ENCODE measurements at places on chromosomes 1 and 21.
A peak's percentile ranks its signal among the peaks of the same experiment; 100 is the strongest.

DNA sequence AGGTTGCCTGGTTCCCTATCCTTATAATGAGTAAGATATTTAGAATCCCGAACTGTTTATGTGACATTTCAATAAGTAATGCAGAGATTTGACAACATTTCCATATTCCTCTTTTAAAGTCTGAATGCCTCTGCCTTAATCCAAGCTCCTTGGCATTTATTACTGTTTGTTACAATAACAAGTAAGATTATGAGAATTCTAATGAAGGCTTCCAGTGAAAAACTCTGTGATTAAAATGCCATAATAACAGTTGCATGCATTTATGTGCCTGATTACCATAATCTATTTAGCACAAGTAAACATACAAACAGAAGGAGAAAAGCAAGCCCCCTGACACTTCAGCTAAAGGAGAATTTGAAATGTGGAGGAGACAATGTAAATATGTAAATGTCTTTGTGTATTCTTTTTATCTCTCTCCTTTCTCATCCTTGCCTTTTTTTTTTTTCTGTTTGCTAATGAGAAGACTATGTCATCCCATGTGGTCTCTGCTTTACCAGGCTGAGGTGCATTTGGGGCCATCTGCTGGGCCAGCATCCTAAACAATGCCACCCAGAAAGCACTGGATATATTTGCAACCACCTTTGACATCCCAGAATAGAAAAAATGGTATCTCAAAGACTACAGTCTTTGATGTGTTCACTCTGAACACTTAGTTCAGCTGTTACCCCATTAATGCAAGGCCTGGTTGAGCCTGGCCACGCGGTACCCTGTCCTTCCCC lies 17.2 kb upstream of the OLIG2 start:
- no peak for DNase-seq

GRCh38 chr1:91098299-91098906 lies 76.6 kb upstream of the ZNF644 start:
- DNase-seq: no peak

DNA sequence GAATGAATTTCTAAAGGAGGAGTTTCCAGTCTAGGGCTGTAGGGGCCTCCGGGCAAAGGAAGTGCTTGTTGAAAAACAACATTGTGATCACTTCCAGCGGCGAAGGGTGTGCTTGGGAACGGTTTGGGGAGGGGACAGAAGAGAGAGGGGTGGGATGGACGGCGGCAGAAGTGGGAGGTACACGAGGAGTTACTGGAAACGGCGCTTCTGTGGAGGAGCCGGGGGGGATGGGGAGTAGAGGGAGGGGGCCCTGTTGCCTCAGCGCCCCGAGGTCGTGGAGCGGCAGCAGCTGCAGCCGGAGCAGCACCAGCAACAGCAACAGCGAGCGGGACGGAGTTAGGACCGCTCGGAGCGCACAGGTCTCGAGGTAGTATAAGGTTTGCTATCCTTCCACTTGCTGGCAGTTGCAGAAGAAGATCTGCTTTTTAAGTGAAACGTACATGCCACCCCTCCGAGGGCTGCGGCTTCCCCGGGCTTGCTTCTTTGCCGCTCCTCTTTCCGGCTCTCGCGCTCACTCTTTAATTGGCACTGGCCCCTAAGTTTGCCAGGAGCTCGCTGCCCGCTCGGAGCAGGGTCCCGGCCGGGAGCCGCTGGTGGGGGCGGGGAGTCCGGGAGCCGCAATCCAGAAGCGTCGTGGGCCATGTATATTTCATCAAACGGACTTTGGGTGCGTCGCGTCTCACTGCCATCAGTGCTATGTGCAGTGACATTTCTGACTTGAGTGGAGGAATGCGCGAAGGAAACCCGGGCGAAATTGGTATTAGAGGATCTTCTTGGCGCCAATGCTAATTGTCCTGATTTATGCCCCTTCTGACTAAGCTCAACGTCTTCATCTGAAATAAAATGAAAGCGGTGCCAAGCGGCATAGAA lies 771 bp upstream of the NTNG1 start:
- DNase-seq: no peak

GRCh38 chr1:106831511-106831910 lies 225.0 kb upstream of the PRMT6 start:
- no peak for DNase-seq

DNA sequence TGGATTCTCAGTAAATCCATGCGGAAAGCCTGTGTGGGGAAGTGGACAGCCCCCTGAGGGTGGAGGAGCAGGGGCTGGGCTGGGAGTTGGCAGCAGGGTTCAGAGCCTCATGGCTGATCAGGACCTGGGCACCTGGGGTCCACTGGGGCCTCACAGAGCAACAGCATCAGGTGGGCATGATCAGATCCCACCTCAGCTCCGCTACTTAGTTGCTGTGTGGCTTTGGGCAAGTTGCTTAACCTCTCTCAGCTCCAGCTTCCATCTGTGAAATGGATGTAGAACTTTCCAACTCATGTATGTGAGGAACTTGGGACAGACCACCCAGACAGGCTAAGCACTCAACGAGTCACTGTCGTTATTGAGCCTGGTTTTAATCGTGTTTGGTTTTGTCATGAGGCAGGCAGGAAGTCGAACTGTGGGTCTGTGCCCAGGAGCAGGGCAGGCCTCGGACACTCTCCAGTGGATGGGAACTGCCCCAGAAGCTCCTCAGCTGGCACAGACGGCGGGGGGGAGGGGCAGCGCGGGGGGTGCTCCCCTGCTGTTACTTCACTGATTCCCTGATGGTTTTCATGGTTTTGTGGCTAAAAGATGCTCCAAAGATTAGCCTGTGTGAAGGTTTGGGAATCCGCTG lies 155.8 kb upstream of the TMEM51 start:
- DNase-seq: no peak

DNA sequence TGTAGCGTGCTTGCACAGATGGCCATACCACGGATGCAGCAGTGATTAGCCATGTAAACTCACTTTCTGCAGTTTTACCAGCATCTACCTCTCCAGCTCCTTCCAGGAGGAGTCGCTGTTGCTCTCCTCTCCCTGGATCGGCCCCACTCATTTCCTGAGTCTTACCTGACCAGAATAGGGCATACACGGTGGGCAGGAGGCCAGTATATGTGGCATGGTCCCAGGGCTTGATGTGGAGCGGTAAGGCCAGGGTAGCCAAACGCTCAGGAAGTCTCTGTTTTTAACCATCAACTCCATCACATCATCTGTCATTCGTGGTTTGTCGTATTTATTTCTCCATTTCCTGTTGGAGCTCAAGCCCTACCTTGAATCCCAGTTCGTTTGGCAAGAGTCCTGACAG lies 163.4 kb upstream of the USP24 start:
- DNase-seq: no peak

- no peak for DNase-seq
These were observed 157.0 kb upstream of the COA6 start for GRCh38 chr1:234216116-234216703.

DNA sequence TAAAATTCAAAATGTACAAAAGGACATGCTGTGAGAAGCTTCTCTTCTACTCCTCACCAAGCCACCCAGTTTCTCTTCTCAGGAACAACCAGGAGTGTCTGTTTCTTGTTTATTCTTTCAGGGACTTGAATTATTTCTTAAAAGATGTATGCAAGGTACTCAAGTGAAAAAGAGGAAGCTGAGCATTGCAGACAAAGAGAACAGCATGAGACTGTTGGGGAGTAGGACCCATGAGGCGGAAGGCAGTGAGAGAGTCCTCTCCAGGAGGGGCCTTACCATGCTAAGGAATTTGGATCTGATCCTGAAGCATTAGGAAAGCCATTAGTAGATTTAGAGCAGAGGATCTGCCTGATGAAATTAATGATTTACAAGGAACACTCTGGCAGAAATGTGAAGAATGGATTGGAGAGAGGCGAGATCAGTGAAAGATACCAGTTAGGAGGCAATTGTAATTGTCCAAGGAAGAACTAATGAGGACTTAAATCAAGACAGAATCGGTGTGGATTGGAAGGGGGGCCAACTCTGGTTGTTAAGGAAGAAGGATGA lies 14.7 kb upstream of the SSX2IP start:
- DNase-seq: no peak

DNA sequence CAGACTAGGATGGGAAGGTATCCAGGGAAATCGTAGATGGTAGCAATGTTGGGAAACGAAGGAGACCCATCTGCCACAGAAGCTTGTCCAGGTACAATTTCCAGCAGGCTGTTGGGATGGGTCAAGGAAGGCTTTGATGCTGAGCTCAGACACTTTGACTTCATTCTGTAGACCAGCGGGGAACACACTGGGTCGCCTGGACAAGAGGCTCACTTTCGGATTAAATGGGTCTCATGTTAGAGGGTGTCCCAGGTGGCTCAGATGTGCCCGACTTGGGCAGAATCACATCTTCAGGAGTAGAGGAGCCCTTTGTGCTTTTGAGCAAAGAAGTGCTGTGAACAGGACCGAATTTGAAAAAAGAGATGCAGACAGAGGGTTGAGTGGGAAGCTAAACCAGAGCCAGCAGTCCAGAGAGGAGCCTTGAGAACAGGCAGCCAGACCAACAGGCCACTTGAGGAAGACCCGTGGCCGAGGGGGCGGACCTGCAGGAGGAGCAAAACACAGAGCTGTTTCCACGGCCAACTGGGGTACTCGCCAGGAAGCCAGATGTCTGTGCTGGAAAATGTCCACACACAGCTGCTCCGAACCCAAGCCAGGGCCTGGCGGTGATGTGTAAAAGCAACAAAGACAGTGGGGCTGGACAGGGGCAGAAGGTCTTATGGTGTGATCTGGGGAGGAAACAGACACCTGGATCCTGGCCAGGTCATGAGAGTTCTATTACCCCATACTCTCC lies 146.9 kb downstream of the AJAP1 start:
- no peak for DNase-seq

DNA sequence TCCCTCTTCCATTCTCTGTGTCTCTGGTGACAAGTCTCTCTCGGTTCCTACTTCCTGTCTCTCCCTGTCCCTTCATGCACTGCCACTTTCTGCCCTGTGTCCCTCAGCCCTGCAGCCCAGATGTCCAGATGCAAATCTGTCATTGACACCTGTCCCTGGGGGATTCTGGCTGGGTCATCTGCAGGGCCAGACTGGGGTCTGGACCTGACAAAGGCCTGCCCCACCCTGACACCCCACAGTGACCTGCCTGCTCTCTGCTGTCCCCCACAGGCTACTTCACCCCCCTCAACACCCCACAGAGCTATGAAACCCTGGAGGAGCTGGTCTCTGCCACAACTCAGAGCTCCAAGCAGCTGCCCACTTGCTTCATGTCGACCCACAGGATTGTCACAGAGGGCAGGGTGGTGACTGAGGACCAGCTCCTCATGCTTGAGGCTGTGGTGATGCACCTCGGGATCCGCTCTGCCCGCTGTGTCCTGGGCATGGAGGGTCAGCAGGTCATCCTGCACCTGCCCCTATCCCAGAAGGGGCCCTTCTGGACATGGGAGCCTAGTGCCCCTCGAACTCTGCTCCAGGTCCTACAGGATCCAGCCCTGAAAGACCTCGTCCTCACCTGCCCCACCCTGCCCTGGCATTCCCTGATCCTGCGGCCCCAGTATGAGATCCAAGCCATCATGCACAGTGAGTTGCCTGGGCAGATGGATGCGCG lies 7.2 kb downstream of the THEMIS2 start:
- no peak for DNase-seq

- peak; percentile 3 for DNase-seq
These were observed 152.8 kb downstream of the ZSCAN20 start for GRCh38 chr1:33624991-33625870.

GRCh38 chr1:198845271-198845670 lies 206.4 kb downstream of the PTPRC start:
- DNase-seq: no peak

- no peak for DNase-seq
These were observed 10.7 kb downstream of the TRIM46 start for GRCh38 chr1:155184351-155184811.

GRCh38 chr1:212938846-212939245 lies 11.5 kb upstream of the VASH2 start:
- no peak for DNase-seq

GRCh38 chr1:231337043-231337471 lies 595 bp downstream of the EXOC8 start:
- DNase-seq: no peak

- peak; percentile 36 for DNase-seq
These were observed 72.6 kb upstream of the TARDBP start for GRCh38 chr1:10939654-10940450.

DNA sequence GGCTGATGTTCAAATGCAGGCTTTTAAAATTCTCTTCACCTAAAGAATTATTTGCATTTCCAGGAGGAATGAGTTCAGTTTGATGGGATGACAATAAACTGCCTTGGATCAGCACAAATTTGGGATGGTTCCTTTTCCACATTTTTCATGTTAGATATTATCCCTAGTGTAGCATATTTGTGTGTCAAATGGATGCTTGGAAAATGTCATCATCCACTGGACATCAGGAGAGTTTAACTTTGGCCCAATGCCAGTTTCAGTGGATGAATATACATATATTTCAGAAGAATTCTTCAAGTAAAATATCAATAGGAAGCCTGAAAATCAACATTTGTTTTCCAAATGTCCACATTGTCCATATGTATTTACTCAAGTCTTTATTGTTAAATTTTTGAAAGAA lies 116.5 kb upstream of the COL24A1 start:
- no peak for DNase-seq

DNA sequence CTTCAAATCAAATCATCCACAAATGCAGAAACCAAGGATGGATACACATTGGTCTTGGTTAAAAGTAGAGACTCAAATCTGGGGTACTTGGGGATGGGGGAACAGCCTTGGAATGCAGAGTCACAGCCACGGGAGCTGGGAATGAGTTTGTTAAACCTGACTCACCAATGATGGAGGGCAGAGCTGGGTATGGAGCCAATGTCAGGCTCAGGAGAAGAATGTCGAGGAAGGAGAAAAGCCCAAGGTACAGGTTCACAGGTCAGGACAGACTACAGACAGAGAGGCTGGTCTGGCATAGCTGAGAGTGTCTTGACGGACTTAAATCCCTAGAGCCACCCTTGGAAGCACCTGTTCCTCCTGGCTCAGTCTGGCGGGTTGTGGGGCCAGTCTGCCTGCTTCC lies 237.6 kb downstream of the NTNG1 start:
- DNase-seq: no peak

DNA sequence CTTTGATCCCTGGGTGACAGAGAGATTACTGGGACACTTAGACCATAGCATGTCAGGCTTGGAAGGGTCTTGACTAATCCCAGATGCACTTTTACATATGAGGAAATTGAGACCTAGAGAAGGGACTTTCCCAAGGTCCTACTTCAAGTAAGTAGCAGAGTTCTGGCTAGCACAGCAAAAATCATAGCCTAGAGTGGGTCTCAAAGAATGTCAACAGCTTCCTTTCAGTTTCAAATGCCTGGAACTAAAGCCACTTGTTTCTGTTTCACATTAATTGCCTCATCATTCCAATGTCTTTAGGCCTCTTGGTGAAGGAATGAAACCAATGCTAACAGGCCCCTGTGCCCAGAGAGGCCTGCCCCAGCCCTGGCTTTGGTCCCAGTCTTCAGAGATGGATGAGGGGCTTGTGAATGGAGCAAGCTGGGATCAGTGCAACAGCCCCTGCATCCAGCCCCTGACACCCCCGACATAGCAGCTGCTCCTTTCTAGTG lies 26.6 kb downstream of the ATF3 start:
- DNase-seq: no peak

GRCh38 chr1:27406362-27406680 lies 13.9 kb downstream of the GPR3 start:
- DNase-seq: no peak
